Umbilical cord (tissue), 2 donors: ENCODE measurements at places on chromosomes 3 and 15. TPM values are rescaled to one million over a fixed set of nuclear protein-coding genes. Genes with fewer than 3 reads are reported as not detected.

OR5K2 gene
- 1.4 TPM for total RNA-seq

CAPN7 gene
- total RNA-seq: 42.1 TPM

ZIC4 gene
- total RNA-seq: 3.1 TPM

LRRC2 gene
- total RNA-seq: 1.9 TPM

GOLGA8H gene
- total RNA-seq: not detected

SKOR1 gene
- total RNA-seq: 0.96 TPM

TIMP4 gene
- 6.7 TPM for total RNA-seq

PPP1R2 gene
- total RNA-seq: 124 TPM

NOX5 gene
- total RNA-seq: 1.2 TPM

TGM5 gene
- 13.7 TPM for total RNA-seq

LAMB2 gene
- total RNA-seq: 753 TPM

GPR62 gene
- total RNA-seq: not detected
